ENCODE measurements at places on chromosomes 5 and 9.

DNA sequence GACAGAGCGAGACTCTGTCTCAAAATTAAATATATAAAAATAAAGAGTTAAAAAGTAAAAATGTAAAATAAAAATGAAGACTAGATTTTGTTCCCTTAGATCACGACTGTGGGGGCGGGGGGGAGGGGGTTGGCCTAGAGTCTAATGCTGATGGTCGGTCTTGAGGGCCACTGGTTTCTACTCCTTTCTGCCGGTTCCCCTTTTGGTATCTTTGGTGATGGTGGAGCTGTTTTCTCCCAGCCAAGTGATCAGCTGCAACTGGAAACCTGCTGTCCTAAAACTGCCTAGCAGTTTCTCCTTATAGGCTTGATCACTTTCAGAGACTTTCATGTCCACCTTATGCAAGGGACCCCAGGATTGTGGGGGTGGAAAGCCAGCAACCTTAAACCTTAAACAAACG, 1.1 kb downstream of the SRD5A1 start:
- DNase-seq: no peak

GRCh38 chr5:91121347-91121993, 261.6 kb downstream of the ARRDC3 start:
- DNase-seq: no peak

DNA sequence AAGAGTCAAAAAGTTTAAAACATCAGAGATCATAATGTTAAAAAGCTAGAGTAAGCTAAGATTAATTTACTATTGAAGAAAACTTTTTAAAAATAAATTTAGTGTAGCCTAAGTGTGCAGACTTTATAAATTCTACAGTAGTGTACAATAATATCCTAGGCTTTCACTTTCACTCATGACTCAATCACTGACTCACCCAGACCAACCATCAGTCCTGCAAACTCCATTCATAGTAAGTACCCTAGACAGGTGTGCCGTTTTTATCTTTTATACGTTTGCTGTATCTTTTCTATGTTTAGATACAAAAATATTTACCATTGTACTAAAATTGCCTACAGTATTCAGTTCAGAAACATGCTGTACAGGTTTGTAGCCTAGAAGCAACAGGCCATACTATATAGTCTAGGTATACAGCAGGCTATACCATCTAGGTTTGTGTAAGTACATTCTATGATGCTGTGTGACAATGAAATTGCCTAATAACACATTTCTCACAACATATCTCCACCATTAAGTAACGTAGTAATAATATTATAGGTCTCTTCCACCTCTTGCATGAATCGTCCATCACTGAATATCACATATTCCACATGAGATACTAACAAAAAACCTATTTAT, 59.2 kb downstream of the MEGF9 start:
- DNase-seq: no peak

DNA sequence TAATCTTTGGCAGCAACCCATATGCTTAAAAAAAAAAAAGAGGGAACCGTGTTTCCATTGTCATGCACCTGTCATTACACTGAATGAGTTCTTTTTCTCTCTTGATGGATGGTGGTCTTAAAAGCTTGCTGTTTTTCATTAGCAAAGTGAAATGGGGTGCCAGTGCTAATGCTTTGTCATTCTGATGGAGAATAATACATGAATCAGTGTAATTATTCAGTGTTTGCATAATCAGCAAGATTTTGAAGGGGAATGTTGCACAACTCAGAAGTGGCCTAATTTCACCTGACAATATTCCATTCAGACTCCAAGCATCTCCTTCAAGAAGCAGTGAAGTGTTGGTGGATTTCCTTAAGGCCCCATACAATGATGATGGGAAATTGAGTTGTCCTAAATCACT, 38.1 kb downstream of the MAP1B start:
- DNase-seq: no peak

GRCh38 chr5:84287951-84288350, 96.7 kb downstream of the EDIL3 start:
- no peak for DNase-seq

GRCh38 chr9:111068771-111069170, 30.5 kb upstream of the LPAR1 start:
- DNase-seq: no peak

GRCh38 chr5:78979909-78980308, 5.2 kb downstream of the ARSB start:
- DNase-seq: no peak

- no peak for DNase-seq
These were observed 217.2 kb downstream of the RFX3 start for GRCh38 chr9:3308609-3309008.

DNA sequence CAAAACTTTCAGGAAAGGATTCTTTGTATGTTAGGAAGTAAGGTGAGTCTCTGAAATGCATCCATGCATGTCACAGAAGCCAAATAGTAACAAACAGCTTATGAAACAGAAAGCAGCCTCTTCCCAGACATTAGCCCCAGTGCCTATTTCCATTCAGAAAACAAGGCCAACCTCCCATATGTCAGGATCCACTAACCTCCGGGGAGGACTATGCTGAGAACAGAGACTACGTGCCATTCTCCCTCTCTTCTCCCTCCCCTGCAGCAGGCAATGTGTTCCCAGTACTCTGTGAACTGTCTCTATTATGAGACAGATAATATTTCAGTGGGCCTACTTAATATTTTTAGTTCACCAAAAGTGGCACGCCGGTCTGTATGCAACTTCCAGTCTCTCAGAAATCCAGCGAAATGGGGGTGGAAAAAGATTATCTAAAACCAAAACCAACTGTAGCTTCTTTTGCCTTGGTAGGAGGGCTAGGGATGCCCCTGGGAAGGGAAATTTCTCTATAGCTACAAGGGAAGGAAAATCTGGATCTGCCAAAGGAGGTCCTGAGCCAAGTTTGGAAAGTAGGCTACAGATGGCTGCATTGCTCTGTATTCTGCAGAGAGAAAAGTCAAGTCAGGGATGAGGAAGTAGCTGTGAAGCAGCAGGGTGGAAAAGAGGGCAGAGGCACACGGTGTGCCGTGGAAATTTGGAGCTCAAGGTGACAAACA, 42.0 kb downstream of the VLDLR start:
- no peak for DNase-seq

GRCh38 chr5:139664086-139664693, 16.0 kb downstream of the CXXC5 start:
- no peak for DNase-seq

GRCh38 chr9:37827483-37828165, 27.0 kb downstream of the DCAF10 start:
- DNase-seq: no peak

DNA sequence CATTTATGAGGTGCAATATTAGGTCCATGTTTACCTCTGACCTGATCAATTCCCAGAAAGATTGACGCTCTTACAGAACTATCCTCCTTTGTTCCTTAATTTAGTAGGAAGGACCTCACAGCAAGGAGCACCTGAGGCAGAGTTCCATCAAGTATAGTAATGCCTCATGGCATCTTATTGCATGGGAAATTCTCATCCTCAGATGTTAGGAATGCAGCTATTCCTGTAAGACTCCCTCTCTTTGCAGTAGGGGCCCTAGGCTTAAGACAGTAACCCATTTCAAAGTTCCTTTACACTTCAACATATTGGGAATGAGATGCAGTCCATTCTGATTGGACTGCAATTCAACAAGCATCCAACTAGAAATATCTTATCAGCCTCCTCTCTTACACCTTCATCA, 69.8 kb downstream of the SLCO4C1 start:
- no peak for DNase-seq

GRCh38 chr5:132777209-132778069, at the start of gene SEPTIN8:
Gene SEPTIN8 (minus strand): TSS chr5:132777239. CDS start chr5:132777137, 102 bp downstream.
- peak; percentile 34 for DNase-seq

DNA sequence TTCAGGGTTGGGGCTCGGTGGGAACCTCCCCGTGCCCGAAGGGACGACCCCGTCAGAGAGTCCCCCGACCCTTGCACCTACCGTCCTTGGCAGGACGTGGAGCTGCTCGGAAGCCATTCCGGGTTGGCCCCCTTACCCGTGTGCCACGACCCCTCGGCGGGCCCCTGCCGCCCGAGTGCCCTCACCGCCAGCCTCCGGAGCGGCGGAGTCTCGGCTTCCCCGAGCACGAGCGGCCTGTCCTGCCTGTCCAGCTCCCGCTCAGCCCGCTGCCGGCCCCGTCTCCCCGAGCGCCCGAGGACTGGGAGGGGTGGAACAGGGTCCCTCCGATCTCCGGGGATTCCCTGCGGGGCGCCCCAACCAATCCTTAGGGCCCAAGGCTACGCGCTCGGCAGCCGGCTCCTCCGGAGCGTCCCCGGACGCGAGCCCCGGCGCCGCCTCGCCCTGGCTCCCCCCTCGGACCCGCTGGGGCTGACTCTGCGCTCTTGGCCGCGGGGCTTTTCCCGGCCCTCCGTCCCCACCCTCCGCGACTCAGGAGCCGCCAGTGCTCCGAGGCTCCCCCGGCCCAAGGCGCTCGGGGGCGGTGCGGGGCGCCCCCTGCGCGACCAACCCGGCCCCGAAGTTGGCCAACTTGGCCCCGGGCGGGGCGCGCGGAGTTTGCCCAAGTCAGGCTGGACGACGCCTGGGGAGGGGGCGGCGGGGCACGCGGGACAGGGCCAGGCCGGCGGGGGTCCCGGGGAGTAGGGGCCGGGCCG, 654 bp downstream of the ADAMTS2 start:
- DNase-seq: no peak

GRCh38 chr5:39486790-39487189, 62.0 kb upstream of the DAB2 start:
- no peak for DNase-seq

DNA sequence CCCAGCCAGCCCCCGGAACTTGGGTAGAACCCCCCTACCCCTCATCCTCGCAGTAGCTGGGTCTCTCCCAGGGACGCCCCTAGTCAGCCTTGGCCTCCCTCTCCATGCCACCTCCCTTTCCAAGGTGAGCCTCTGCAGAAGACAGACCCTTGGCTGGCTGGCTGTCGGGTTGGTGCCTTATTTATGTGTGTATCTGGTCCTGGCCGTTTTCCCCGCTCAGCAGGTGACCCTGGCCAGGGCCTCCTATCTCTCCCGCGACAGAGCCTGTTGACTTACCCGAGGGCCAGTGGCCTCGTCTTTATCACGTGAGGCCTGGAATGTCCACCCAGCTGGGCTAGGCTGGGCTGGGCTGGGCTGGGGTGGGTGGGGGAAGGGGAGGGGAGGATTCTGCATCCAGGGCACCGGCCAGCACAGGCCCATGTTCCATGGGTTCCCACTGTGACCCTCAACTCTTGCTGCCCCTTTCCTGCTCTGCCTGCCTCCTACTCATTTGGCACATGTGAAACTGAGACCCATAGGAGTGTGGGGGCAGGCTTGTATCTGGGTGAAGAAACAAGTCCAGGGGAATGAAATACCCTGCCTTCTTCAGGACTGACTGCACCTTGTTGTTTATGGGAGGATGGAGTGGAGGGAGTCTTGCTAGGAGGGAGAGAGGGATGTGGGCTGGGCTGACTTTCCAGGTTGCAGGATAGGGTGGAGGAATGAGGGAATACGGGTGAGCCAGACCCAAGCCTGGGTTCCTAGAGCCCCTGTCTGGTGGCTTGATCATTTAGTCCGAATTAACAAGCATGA, 3.1 kb downstream of the CXXC5 start:
- DNase-seq: no peak

DNA sequence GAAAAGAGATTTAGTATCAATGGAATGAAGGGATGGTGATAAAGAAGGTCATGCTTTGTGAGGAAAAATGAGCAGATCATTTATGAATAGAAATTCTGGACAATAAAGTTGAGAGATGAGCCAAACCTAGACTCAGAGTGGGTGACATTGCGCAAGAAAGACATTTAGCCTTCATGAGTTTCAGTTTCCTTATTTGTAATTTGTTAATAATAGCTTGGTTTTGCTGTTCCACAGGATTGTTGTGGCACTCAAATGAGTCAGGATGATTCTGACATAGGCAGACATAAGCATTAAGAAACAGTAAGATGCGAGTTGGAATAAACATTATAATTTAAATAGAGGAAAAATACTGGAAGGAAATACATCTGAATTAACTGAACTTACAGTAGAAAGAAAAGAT, 34.8 kb downstream of the ITGA2 start:
- DNase-seq: no peak

- no peak for DNase-seq
These were observed 9.8 kb downstream of the CXCL14 start for GRCh38 chr5:135568923-135569360.

DNA sequence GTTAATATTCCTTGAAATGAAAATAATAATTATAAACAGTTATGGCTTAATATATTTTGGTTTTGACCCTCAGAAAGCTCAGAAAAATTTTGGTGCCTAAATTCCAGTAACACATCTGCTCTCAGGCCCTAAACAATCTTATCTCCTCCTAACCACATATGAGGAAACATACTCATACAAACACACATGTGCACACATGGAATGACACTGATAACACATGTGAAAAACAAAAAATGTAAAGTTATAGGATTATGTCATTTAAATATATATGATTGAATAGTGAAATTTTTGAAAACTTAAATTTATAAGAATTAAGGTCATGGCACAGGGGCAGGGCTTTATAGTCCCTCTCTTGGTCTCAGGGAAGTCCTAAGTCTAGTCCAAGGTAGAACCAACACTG, 127.2 kb upstream of the TRPC7 start:
- DNase-seq: no peak

All from activated T-helper 9 cell treated with anti-CD3 and anti-CD28 coated beads, Interleukin-2, amount 50 U/mL, for 16 hours (primary cell).